ENCODE measurements at places on chromosomes 3 and 15. TPM values are rescaled to one million over a fixed set of nuclear protein-coding genes. Genes with fewer than 3 reads are reported as not detected.

GRCh38 chr3:111776827-111777483, 82.1 kb upstream of the PHLDB2 start:
- no peak for DNase-seq

DNA sequence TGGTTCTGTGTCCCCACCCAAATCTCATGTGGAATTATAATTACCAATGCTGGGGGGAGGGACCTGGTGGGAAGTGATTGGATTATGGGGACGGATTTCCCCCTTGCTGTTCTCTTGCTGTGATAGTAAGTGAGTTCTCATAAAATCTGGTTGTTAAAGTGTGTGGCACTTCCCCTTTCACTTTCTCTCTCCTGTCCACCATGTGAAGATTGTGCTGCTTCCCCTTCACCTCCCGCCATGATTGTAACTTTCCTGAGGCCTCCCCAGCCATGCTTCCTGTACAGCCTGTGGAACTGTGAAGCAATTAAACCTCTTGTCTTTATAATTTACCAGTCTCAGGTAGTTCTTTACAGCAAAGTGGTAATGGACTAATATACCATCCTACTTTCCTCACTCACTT, 289.6 kb downstream of the EFHB start:
- no peak for DNase-seq

GRCh38 chr3:82085851-82086475, 324.5 kb upstream of the GBE1 start:
- DNase-seq = no peak

GRCh38 chr15:67296684-67297083, 42.1 kb downstream of the IQCH start:
- DNase-seq = no peak

DNA sequence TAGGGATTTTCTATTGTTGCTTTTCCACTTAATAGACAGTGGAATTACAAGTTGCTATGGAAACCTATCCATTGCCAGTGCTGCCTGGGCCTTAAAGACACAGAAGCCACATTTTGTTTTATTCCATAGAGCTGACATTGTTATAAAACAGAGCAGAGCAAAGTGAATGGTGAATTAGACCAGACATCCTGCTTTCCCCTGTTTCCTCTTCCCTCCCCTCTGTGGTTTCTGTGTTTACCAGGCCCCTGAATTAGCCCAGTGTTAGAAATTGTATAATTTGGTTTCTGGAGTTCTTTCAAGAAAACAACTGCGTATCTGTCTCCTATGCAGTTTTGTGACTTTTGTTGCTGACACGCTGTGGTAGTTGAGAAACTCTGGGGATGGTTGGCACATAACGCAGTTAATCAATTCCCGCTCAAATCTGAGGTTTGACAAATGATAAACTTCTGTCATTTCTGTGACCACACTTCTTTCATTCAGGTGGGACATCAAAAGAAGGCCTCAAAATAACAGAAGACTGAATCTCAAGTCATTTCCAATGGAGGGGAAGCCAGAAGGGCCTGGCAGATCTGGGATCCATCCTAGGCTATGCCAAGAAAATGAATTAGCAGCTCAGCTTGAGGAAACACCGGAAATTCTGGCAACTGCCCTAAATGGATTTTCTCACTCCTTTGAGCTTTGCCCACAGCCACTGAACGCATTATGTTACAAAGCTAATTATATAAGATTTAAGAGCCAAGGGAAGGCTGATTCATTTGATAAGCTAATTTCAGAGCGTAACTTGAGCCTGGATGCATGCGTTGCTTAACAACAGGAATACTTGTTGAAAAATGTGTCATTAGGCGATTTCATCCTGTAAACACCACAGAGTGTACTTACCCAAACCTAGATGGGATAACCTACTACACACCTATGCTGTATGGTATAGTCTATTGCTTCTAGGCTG, 46.9 kb downstream of the NR1D2 start:
- no peak for DNase-seq

DNA sequence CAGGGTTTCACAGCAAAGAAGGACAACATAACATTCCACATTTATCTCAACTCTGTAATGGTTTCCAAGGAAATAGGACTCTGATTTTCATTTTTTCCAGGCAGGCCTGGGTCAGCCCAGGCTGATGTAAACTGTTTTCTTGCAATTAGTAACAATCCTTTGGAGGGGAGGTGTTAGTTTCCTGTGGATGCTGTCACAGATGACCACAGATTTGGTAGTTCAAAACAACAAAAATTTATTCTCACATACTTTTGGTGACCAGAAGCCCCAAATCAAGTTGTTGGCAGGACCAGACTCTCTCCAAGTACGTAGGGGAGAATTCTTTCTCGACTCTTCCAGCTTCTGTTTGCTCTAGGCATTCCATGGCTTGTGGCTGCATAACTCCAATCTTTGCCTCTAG, 88.0 kb downstream of the EDEM1 start:
- DNase-seq = no peak

- no peak for DNase-seq
Observed at GRCh38 chr3:45321607-45322391, 66.6 kb upstream of the LARS2 start.

DNA sequence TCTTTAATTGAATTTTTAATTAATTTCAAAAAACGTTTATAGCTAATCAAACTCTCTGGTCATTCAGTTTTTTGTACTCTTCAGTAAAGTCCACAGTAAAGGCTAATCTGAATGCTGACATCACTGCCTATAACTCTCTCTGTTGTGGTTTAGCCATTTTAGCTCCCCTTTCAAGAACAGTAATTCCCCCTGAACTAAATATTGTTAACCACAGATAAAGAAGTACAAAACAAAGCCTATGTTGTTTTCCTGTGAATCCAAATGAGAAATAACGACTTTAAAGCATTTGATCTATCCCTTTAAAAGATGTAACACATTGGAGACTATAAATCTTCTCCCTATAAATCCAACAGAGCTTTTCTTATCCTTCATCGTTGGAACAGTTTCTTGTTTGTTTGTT, 94.2 kb downstream of the ZBTB20 start:
- no peak for DNase-seq

GRCh38 chr3:99521551-99521950, 116.8 kb upstream of the COL8A1 start:
- DNase-seq = no peak

- DNase-seq = no peak
Observed at GRCh38 chr3:4799266-4800256, 179.7 kb upstream of the BHLHE40 start.

DNA sequence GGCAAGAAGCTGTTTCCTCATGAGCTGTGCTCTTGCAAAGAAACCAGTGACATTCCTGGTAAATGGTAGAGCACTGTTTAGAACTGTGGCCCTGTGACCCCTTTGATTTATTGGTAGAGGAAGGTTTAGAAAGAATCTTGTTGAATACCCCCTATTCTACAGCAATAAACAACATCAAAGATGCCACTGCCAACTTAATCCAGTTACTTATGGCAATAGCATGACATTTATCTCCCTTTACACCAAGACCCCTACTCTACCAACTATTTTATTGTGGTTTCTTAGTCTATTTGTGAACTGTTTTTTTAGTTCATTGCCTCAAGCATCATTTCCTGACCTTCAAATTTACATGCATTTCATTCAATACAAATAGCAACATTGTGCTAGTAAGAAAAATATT, 288.6 kb downstream of the EPHA3 start:
- DNase-seq = no peak

- DNase-seq = no peak
Observed at GRCh38 chr3:10901296-10901945, 85.4 kb downstream of the SLC6A11 start.

GRCh38 chr3:107235193-107235927, 141.9 kb upstream of the CCDC54 start:
- no peak for DNase-seq

- DNase-seq = no peak
Observed at GRCh38 chr3:156483426-156483825, 71.5 kb downstream of the SSR3 start.

DNA sequence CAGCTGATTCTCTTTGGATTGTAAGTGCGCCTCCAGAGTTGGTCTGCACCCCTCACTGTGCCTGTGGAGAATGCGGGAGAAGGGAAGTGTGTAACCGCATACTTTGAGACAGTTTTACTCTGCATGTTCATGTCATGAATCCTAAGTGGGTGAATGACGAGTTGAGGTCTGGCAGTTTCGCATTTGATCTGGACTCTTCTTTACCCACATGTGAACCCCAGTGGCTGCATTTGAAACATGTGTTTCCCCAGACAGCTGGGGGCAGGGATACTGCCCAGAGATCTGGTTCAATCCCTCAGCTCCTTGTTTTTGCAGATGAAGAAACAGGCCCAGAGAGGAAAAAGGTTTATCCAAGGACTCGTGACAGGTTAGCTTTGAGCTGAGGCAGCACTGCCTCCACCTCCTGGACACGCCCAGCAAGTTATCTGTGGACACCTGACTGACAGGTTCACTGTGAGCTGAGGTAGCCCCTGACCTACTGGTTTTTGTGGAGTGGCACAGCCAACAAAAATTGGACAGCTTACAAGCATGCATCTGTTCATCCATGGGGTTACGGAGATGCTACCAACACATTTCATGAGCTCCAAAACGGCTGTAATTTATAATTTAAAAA, 207.3 kb downstream of the XXYLT1 start:
- no peak for DNase-seq

DNA sequence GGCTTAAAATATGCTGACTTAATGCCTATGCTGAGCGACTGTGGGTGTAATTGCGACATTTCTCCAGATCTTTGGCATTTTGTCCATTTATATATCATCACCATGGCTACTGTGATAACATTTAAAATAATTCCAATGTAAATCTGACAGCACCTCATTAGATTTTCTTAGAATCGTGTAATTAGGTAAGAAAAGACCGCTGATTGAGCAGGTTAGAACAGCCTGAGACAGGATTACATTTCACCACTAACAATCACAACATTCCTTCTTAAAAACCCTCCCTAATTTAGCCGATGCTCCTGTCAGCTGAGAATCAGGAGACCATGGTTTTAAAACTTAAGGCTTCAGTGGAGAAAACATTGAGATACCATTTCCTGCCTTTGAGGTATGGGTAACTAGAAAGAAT, 455.3 kb upstream of the PDZRN3 start:
- no peak for DNase-seq

DNA sequence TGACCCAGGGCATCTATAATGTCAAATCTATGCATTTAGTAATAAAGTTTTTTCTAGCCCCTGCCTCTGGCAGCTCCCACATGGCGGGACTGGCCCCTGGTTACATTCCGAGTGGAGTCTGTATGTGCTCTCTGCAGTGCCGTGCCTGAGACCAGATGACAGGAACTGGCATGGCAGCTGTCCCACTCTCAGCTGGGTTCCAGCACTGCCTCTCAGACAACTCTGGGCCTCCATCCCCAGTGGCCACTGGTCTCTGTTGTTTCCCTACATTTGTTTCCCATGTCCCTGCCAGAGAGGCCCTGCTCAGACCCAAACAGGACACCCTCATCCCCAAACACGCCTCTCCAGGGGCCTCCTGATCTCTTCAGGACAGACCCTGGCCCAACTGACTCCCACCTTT, 109.3 kb downstream of the OCA2 start:
- DNase-seq = no peak

GRCh38 chr3:45181496-45181895, 35.3 kb upstream of the CDCP1 start:
- DNase-seq = no peak

DNA sequence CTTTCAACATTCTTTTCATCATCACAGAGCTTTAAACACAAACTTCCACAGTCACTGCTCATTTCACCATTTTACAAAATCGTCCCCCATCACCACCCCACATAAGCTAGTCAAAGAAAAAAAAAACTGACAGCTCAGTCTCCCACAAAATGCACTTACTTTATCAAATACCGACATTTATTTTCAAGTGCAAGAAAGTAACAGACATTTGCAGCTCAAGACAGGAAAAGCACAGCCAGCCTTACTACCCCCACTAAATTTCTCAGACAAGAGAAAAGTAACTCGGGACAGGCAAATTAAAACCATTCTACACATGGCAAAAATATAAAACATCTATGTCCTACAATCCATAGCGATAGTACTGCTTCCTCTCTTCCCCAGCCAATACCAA, 402.4 kb downstream of the SHQ1 start:
- no peak for DNase-seq

DNA sequence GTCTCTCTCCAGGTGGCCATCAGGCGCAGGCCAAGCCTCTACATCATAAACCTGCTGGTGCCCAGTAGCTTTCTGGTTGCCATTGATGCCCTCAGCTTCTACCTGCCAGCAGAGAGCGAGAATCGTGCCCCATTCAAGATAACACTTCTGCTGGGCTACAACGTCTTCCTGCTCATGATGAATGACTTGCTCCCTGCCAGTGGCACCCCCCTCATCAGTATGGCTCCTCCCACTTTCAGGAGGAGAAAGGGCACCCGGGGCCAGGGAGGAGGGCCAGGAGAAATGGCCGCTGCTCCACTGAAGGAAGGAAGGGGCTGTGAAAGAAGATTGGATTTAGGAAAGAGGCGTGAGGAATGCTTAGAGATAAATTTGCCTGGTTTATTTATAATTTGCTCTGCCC, 6.6 kb downstream of the HTR3C start:
- no peak for DNase-seq

- DNase-seq = no peak
Observed at GRCh38 chr15:50911001-50911400, 2.5 kb downstream of the AP4E1 start.

DNA sequence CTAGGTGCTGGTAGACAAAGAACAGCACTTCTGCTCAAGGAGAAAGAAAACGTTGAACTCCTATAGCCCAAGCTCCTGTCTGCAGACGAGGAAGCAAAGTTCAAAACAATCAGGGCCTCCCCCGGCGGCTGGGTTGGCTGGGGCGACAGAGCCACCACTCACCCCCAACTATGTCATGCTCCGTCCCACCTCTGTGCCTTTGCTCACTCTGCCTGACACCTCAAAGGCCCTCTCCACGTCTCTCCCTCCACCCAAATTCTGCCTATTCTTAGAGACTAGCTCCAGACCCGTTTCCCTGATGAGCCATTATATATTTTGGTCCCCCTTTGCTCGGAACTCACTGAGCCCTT, 304.3 kb downstream of the TLE3 start:
- no peak for DNase-seq

DNA sequence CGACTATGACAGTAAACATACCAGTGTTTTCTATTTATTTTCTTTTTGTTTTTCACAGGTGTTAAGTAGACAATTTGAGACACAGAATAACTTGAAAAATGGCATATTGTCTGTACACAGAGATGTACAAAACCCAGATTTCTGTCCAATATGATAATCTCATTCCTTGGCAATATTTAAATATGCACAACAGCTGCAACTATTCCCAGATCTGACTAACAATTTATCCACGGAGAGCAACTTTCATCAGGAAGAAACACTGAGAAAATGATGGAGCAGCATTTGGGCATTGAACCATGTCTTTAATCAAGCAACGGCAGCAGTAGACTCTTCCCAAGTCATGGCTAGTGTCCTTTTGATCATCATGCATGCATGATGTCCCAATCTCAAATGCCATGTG, 452.6 kb downstream of the ZPLD1 start:
- no peak for DNase-seq

- DNase-seq = no peak
Observed at GRCh38 chr15:79408041-79408440, 24.1 kb upstream of the MINAR1 start.

Gene SRGAP3
- 11.4 TPM for total RNA-seq

Gene MME
- total RNA-seq = 36.0 TPM

Gene PATL2
- 0.65 TPM for total RNA-seq

Gene ST8SIA2
- total RNA-seq = 3.2 TPM

Gene AADAC
- not detected for total RNA-seq

Gene EPHB1
- total RNA-seq = 5.9 TPM

Gene EFL1
- total RNA-seq = 32.8 TPM

Gene CYB561D2
- 9.9 TPM for total RNA-seq

Gene RASGRP1
- 2.1 TPM for total RNA-seq

Gene TM4SF18
- 3.3 TPM for total RNA-seq

Gene SERF2
- total RNA-seq = 672 TPM

Gene NDN
- total RNA-seq = 29.4 TPM

All from H1 (cell line).